Natural killer cell treated with Interleukin-12 subunit alpha and Interleukin-12 subunit beta and Interleukin-15 and Interleukin-18, amount 100 ng/mL, for 72 hours (primary cell): ENCODE measurements at places on chromosomes 7 and 10. TPM values are rescaled to one million over a fixed set of nuclear protein-coding genes. Genes with fewer than 3 reads are reported as not detected.

Gene CALHM3
- total RNA-seq: not detected

Gene CASP2
- 67.8 TPM for total RNA-seq

Gene LRRC4
- total RNA-seq: not detected

Gene ADRA2A
- total RNA-seq: not detected

Gene POP7
- total RNA-seq: 46.6 TPM

Gene BAIAP2L1
- 0.76 TPM for total RNA-seq

Gene LBX1
- total RNA-seq: not detected

Gene SLK
- total RNA-seq: 26.3 TPM

Gene ADARB2
- not detected for total RNA-seq

Gene C7orf33
- total RNA-seq: not detected

Gene ENTPD1
- total RNA-seq: 56.4 TPM

Gene IKZF5
- 21.4 TPM for total RNA-seq

Gene TRIL
- not detected for total RNA-seq

Gene MUC12
- total RNA-seq: not detected

Gene KCNH2
- total RNA-seq: not detected

Gene PIP4K2A
- total RNA-seq: 152 TPM

Gene IQUB
- not detected for total RNA-seq

Gene UCMA
- not detected for total RNA-seq

Gene SLC29A4
- total RNA-seq: 0.11 TPM

Gene FAM25G
- not detected for total RNA-seq

Gene PNLIPRP2
- total RNA-seq: not detected

Gene RTKN2
- total RNA-seq: 0.98 TPM

Gene UFSP1
- 6.0 TPM for total RNA-seq

Gene ARPC1A
- 72.4 TPM for total RNA-seq

Gene FBXO24
- 0.21 TPM for total RNA-seq

Gene AKR1C3
- 37.0 TPM for total RNA-seq

Gene SYT15B
- total RNA-seq: not detected

Gene CYP26C1
- total RNA-seq: not detected

Gene ASIC3
- total RNA-seq: 2.8 TPM

Gene KIAA1217
- 1.0 TPM for total RNA-seq

Gene DENND2A
- not detected for total RNA-seq

Gene LIPN
- total RNA-seq: not detected

Gene CD36
- total RNA-seq: not detected

Gene EN2
- 0.07 TPM for total RNA-seq

Gene GIMAP7
- 60.4 TPM for total RNA-seq

Gene PON3
- total RNA-seq: not detected

Gene LRRTM3
- not detected for total RNA-seq

Gene SH2B2
- 4.9 TPM for total RNA-seq

Gene WDR86
- not detected for total RNA-seq

Gene SAP25
- total RNA-seq: 10.1 TPM
